Activated CD4-positive, alpha-beta T cell treated with anti-CD3 and anti-CD28 coated beads, Interleukin-2, amount 10 ng/mL, durations not matched to agents 7 days and 5 days (primary cell): ENCODE measurements at places on chromosomes 13 and 19. TPM values are rescaled to one million over a fixed set of nuclear protein-coding genes. Genes with fewer than 3 reads are reported as not detected.

FNDC3A gene
- total RNA-seq: 28.1 TPM

RGCC gene
- total RNA-seq: 40.8 TPM

ZNF507 gene
- total RNA-seq: 33.3 TPM

C5AR2 gene
- 0.25 TPM for total RNA-seq

ZNF667 gene
- 1.00 TPM for total RNA-seq
